ENCODE measurements at places on chromosomes 11 and 22. TPM values are rescaled to one million over a fixed set of nuclear protein-coding genes. Genes with fewer than 3 reads are reported as not detected.

DNA sequence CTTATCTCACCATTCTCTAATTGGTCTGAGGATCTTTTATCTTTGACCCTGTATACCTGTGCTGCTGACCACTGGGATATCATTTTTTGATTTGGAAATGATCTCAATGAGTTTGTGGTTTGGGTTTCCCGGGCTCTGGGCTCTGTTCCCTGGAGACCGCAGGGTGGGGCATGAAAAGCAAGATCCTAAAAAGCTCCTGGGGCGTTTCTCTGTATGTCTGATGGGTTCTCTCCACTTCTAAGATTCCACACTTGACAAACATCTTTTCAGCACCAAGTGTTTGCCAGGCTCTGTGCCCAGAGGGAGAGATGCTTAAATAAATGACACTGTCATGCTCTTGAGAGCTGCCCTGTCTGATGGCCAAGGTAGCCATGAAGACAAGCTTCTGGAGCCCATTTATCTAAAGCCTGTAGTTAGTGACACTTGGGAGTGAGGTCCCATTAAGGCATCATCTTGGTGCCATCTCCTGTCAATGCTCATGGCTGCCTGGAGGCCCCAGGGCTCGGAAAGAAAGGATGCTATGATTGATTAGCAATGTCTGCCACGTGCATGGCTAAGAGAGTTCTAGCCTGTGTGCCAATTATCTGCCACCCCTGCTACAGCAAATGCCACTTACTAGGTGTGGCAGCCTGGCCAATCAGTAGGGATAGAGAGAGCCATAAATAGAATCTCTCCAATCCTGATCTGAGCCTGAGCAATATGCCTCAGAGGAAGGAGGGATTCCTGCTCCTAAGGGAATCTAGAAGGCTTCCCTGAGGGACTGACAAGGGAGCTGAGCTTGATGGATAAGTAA is 531.6 kb downstream of the MN1 start:
- no peak for ATAC-seq

The HARBI1 gene
- 2.4 TPM for total RNA-seq

GRCh38 chr11:952406-953385 is 27.0 kb downstream of the AP2A2 start:
- no peak for ATAC-seq

The PLEKHA7 gene
- 35.2 TPM for total RNA-seq

The SLC22A25 gene
- total RNA-seq, result not detected

The HTR3A gene
- total RNA-seq, result not detected

The DDTL gene
- total RNA-seq, result 2.8 TPM

GRCh38 chr11:78651923-78652842 is 77.5 kb upstream of the NARS2 start:
- ATAC-seq, result peak; percentile 72

The GRIA4 gene
- not detected for total RNA-seq

DNA sequence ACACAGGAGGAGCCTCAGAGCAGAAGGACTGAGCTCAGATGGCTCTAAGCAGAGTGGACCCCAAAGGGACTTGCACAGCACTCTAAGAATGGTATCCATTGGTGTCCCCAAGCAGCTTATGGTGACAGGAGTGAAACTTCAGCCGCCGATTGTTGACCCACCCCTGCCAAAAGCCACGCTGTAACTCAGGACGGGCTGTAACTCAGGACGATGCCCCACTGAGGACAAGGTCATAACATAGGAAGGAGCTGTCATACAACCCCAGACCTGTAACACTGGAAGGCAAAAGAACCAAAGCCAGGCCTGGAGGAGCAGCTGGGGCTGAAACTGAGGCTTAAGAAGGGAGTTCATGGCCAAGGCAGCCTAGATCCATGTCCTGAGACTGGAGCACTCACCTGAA is 14.2 kb downstream of the CD59 start:
- ATAC-seq, result no peak

- no peak for ATAC-seq
Measured at GRCh38 chr11:134333946-134334345, 2.2 kb downstream of the GLB1L2 start.

- peak; percentile 87 for ATAC-seq
Measured at GRCh38 chr22:50469377-50470305, 5.2 kb downstream of the SBF1 start.

DNA sequence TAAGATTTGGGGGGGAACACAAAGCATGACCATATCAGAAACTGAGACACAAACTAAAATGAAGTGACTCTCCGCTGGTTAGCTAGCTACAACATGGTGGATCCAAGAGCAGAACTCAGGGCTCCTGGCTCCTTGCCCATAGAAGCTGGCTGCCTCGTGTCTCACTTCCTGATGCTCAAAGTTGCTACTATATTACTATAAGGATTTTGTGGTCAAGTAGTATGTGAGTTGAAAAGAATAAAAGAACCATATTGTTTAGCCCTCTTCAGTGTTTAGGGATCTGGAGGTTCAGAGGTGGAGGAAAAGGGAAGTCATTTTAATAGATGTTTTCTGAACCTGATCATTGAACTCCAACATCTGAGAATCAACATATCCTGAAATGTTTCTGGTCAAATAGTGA is 16.9 kb upstream of the SIK2 start:
- ATAC-seq, result no peak

DNA sequence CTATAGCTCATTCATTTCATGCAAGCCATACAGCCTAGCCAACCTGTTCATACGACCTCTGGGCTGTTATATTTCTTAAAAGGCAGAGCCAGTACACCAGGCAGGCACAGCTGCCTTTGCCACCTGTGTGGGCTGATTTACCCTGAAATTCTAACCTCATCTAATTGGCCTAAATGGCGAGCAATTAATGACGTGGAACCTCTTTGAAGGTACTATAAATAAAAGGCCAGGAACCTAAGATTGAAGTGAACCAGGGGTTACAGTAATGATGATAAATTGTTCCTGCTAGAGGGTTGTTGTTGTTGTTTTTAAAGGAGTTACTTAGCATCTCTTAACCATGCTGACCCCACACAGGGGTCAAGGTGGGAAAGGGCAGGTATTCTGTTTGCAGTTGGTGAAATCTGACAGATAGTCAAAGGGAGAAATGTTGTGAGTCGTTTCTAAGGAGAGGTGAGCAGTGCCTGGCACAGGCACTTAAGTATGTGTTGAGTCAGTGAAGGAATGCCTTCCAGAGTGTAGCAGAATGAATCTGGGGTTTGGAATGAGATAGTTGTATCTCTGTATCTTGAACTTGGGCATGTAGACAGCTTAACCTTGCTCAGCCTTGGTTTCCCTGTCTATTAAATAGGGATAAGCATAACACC is 213.5 kb upstream of the NAV2 start:
- no peak for ATAC-seq

DNA sequence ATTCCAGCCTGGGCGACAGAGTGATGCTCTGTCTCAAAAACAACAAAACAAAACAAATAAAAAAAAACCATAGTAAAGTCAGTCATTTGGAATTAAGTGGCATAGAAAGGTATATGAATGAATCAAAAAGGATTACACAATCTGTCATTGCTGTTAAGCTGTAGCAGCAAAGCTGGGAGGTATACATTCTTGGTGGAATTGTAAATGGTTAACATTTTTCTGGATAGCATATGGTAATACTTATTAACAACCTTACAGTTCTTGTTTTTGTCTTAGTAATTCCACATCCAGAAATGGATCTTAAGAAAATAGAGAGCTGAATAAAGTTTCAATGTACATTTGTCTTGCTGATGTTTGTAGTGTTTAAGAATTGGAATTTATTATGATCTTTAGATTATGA is 30.0 kb downstream of the DDX10 start:
- ATAC-seq, result no peak

The C11orf21 gene
- 24.6 TPM for total RNA-seq

The IL10RA gene
- total RNA-seq, result 108 TPM

GRCh38 chr11:131584785-131585592 is 214.6 kb downstream of the NTM start:
- ATAC-seq, result no peak

DNA sequence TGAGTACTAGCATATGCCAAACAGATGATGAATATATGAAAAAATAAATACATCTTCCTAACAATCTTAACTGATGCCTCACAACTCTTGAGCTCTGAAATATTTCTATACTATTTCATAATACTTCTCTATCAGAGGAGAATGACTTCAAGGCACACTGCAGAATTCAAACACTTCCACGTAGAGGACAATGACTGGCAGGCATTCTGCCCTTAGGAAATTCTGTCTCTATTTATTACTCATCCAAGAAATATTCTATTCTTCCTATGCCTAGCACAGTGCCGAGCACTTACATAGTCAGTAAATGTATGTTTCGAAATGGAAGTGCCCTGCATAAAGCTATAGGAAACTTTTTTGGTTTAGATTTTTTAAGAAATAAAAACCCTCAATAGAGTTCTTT is 809.1 kb downstream of the DLG2 start:
- no peak for ATAC-seq

DNA sequence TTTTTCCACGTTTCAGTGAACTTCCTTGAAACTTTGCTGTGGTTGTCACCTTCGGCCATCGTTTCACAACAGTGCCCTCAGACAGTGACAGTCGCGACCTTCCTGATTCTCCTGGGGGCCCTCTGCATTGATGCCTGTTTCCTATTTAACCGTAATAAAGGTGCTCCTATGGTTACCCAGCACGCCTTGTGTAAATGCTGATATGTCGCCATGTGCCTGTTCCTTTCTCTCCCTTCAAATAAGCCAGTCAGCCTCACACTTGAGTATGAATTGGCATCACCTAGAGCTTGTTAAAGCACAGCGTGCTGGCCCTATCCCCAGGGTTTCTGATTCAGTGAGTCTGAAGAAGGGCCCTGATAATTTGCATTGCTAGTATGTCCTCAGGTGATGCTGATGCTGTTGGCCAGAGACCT is 104.8 kb downstream of the MICAL2 start:
- no peak for ATAC-seq

The SHANK2 gene
- not detected for total RNA-seq

The SLC1A2 gene
- not detected for total RNA-seq

GRCh38 chr11:57751676-57752253 is at the start of gene BTBD18:
TSS of gene BTBD18 (minus strand) at chr11:57751819. CDS start at chr11:57751188, 631 bp downstream.
- no peak for ATAC-seq

DNA sequence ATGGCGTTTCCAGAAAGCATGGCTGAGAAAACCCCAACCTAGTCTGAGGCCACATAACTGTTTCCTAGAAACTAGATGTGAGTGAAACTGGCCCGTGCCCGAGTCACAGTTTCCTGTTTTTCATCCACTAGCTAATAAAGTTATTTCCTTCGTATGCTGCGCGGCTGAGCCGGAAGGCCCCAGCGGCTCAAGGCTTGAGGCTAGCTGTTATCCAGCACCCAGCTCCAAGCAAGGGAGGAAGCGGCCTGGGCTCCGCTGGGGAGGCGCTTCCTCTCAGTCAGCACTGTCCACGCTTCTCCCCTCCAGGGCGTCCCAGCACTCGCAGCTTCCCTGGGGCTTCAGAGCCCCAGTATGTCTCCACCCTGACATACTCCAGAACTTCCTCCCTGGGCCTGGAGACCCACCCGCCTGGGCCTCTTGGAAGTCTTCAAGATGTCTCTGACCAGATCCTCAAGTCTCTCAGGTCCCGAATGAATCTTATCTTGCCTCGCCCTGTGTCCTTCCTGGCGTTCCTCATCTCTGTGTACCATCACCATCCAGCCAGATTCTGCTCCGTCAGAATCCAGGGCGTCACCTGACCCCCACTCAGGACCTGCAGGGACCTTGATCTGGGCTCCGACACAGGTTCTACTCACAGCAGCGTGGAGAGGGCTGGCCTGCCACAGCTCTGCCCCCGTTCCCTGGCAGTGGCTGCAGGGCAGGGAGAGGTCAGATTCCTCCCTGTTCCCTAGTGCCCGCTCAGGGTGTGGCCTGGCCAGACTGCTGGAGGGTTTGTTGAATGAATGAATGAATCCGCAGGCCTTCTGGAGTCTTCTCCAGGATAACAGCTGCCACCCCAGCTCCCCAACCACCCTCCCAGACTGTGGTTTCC is 81.9 kb downstream of the LRRC32 start:
- peak; percentile 91 for ATAC-seq

The ISX gene
- total RNA-seq, result not detected

- ATAC-seq, result no peak
Measured at GRCh38 chr11:32830413-32830738, 649 bp downstream of the PRRG4 start.

The TRIM49 gene
- not detected for total RNA-seq

DNA sequence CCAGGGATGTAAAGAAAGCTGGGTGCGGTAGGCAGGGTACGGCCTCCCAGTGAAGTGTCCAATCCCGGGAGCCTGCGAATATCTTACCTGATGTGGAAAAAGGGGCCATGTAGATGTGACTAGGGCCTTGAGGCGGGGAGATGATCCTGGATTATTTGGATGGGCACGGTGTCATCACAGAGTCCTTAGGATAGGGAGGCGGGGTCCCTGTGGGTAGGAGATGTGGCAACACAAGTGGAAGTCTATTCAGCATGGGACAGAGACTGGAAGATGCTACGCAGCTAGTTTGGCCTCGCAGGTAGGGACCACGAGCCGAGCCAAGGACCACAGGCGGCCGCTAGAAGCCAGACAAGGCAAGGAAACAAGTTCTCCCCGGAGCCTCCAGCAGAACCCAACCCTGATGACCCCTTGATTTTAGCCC is 46.4 kb upstream of the SHANK2 start:
- ATAC-seq, result no peak

The SPDYC gene
- total RNA-seq, result not detected

The FOLR2 gene
- total RNA-seq, result not detected

- no peak for ATAC-seq
Measured at GRCh38 chr11:33790040-33790439, 15.7 kb upstream of the FBXO3 start.

DNA sequence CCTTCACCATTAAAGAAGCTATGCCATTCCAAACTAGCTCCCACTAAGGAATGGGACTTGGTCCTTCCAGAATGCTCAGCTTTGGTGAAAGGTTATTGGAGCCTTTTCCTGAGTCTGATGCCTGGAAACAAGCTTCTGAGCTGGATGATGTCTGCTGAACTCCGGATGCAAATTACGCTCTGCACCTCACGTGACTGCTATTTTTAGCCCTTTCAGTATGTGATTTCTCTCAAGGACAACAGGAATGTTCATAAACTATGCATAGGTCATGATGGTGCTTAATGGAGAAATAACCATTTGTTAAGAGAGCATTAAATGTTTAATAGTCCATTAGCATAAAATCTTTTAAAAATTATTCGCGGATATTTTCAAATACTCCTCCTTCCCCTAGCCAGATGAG is 631.4 kb upstream of the KIRREL3 start:
- no peak for ATAC-seq

GRCh38 chr11:127252321-127252720 is 251.8 kb upstream of the KIRREL3 start:
- no peak for ATAC-seq

The JAM3 gene
- total RNA-seq, result 26.2 TPM

- no peak for ATAC-seq
Measured at GRCh38 chr11:36147491-36147890, 141.7 kb downstream of the COMMD9 start.

The CTSW gene
- total RNA-seq, result 5.4 TPM

- no peak for ATAC-seq
Measured at GRCh38 chr11:93832780-93833179, 17.6 kb downstream of the VSTM5 start.

The MYRF gene
- 5.9 TPM for total RNA-seq

The TMEM132A gene
- 0.29 TPM for total RNA-seq
